Muscle of arm (tissue), 14 donors: ENCODE measurements at places on chromosomes 7 and 10.

DNA sequence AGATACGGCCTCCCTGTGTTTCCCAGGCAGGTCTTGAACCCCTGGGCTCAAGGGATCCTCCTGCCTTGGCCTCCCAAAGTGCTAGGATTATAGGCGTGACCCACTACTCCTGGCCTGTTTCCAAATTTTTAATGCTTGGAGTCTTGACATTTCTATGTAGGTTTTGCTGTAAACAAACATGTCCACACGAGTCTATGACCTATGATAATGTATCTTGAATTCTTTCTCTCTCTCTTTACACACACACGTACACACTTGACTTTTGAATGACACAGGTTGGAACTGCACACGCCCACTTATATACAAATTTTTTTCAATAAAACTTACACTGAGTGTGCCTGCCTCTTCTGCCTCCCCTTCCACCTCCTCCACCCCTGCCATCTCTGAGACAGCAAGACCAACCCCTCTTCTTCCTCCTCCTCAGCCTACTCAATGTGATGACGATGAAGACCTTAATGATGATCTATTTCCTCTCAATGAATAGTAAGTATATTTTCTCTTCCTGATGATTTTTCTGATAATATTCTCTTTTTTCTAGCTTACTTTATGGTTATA, 44.1 kb upstream of the LAMB1 start:
- no peak for DNase-seq

GRCh38 chr10:31000867-31001266, 30.8 kb downstream of the ZNF438 start:
- DNase-seq, result no peak

DNA sequence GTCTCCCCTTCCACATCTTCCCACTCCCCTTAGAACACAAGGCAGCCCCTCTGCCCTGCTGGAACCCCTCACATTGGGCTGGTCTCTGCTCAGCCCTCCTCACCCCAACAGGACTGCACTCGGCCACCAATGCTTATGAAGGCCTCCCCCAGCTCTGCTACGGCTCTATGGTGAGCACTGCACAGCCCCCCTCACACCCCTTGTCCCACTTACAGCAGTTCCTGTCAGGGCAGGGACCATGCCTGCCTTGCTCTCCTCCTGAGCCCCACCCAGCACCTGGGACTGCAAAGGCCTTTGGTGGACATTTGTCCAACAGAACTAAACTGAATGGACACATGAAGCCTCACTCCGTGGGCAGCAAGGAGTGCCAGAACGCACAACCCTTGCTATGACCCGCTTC, 171.9 kb downstream of the GRID1 start:
- DNase-seq, result no peak

GRCh38 chr7:138745189-138745588, 44.0 kb upstream of the SVOPL start:
- DNase-seq, result no peak

DNA sequence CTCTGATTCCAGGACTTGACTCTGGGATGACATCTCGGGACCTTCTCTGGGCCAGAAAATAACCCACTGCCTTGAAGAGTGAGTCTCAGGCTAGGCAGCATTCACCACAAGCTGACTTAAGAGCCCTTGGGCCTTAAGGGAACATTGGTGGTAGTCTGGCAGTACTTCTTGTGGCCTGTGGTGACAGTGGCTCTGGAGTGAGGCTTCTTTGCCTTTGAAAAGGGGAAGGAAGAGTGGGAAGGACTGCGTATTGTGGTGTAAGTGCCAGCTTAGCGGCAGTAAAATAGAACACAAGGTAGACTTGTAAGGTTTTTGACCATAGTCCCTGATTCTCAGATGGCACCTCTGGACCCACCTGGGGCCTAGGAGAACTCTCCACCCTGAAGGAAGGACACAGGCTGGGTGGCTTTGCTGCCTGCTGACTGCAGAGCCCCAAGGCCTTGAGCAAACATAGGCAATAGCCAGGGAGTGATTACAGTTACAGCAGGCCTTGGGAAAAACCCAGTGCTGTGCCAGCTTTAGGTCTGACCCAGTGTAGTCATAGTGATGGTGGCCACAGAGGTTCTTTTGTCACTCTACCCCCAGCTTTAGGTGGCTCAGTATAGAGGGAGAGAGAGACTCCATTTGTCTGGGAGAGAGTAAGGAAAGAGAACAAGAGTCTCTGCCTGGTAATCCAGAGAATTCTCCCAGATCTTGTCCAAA, 483.9 kb downstream of the SH2D4B start:
- DNase-seq, result no peak

DNA sequence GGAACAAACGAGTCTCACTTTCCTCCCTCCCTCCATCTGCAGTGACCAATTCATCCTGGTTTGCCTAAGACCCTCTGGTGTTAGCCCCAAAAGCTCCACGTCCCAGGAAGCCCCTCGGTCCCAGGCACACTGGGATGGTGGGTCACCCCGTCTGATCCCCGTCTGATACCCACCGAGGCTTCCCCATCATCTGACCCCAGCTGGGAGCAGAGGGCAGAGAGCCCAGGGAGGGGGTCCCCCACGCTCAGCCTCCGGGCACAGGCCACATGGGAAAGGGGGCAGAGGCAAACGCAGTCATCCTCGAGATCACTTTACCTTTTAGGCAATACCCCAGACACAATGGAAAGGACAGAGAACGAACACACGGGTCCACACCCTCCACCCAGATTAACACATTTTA, 291.6 kb upstream of the PPP2R2D start:
- DNase-seq, result no peak

GRCh38 chr10:124077208-124077993, 16.0 kb downstream of the CHST15 start:
- no peak for DNase-seq

DNA sequence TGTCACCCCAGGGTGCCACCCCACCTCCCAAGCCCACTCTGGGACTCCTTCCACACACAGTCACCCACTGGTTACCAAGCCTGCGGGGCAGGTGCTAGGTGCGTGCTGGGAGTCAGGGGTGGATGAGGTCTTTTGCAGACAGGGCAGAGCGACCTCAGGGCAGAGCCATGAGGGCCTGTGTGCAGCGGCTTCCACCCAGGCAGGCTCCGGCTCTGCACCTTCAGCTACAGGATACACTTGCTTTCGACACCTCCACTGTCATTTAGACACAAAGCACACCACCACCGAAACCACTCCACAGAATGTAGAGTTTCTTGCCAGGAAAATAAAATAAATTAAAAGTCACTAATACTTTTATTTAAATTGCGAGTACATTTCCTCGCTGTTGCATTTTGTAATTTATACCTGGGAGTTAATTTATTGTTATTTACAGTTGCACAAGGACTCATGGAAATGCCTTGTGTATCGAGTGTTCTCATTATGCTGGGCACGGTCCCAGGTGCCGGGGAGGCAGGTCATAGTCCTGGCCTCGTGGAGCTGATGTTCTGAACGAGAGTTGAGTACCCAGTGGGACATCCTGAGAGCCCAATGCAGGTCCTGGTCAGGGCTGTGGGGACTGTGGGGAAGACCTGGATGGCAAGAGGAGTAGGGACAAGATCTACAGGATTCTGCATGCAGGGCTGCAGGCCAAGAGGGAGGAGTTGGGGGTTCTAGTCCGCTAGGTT, 127.8 kb downstream of the CUX1 start:
- DNase-seq, result no peak

GRCh38 chr10:132102717-132103110, 37.0 kb downstream of the JAKMIP3 start:
- no peak for DNase-seq

- DNase-seq, result no peak
Observed at GRCh38 chr10:22489467-22489866, 144.2 kb downstream of the SPAG6 start.

DNA sequence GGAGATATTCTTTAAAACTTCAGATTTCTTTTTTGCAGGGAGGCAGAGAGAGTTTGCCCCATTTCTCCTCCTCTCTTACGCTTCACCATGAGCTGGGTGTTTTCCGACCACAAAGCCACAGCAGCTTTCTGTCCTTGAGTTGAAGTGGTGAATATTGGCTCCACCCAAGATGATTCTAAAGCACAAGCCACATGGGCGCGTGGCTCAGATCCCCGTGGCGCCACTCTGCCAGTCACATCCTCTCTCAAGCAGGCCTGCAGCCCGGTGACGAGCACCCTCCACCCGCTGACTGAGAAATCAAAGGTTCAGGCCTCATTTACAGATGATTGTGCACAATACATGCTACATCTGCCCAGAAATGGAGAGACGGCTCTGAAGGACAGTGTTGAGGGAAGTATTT, 27.6 kb upstream of the RNF32 start:
- DNase-seq, result no peak

GRCh38 chr7:4650433-4651047, 31.6 kb upstream of the FOXK1 start:
- no peak for DNase-seq

GRCh38 chr7:12851841-12852240, 164.4 kb downstream of the ARL4A start:
- no peak for DNase-seq

DNA sequence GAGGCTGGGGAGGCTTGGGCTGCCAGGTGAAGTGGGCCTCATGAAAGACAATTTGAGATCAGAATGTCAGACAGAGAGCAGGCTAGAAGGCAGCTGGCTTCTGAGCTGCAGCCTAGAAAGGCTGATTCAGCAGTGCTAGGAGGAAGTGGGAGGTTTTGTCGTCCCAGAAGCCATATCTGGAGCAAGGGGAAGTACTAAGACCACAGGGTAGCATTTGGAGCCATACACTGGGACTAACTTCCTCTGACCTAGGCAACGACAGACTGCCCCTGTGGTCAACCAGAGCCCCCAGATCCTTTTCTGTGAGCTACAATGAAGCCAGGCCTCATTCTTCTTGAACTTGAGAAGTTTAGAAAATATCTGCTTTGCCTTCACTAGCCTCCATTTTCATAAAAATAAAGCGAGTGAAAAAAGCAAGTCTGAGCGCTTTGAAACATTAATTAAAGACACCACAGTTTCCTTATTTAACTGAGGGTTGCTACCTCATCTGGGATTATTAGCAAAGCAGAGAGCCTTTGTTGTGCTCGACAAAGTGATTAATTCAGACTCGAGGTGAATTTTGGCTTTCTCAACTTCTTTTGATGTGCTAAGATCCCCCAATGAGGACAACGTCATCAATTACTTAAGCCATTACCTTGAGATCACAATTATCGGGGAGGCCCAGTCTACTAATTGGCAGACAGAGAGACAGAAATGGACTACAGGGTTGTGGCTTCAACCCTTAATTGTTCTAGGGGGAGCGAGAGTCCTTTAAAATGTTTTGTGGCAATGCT, 26.6 kb downstream of the TBXAS1 start:
- no peak for DNase-seq
